ENCODE measurements at places on chromosomes 4 and X. TPM values are rescaled to one million over a fixed set of nuclear protein-coding genes. Genes with fewer than 3 reads are reported as not detected.

Gene MTMR1
- 19.0 TPM for total RNA-seq

Gene DYNLT3
- 80.6 TPM for total RNA-seq

Gene CT45A3
- total RNA-seq, result not detected

Gene P2RY10
- not detected for total RNA-seq

Gene UGT2B10
- total RNA-seq, result not detected

Gene NPY5R
- not detected for total RNA-seq

Gene GC
- total RNA-seq, result not detected

Gene SLC25A14
- 8.0 TPM for total RNA-seq

Gene GATA1
- not detected for total RNA-seq

Gene SUPT20HL1
- total RNA-seq, result not detected

Gene EGF
- 0.83 TPM for total RNA-seq

Data from fibroblast of lung (primary cell).